ENCODE measurements at places on chromosomes 16 and 17. TPM values are rescaled to one million over a fixed set of nuclear protein-coding genes. Genes with fewer than 3 reads are reported as not detected.

DNA sequence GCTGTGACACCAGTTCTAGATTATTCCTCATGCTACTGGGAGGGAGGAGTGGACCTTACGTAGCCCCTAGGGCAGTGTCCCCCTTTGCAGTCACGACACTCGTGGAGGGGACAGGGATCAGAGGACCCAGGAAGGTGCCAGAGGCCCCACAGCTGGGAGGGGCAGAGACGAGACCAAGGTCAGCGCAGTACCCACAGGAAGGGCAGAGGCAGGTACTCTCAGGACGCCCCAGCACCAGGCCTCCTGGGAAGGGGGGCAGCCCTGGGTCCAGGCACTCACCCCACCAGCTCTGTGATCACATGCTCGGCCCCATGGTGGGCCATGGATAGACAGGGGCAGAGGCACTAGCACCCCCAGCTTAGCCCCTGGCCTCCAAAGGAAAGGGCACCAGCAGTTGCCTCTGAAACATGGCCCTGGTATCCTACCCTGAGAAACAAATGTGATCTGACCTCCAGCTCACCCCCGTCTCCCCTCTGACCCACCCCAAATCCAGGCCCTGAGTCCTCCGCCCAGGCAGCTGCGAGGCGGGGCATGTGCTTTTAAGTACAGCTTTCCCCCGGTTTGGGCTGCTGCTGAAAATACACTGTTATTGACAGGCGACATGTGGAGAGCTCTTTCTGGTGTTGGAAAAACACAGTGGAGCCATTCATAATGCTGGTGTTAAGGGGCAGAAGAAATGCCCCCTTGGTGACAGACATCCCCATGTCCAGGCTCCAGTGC is 361.9 kb downstream of the C16orf95 start:
- no peak for DNase-seq

GRCh38 chr17:27558842-27559505 is 72.0 kb upstream of the LGALS9 start:
- DNase-seq: no peak

DNA sequence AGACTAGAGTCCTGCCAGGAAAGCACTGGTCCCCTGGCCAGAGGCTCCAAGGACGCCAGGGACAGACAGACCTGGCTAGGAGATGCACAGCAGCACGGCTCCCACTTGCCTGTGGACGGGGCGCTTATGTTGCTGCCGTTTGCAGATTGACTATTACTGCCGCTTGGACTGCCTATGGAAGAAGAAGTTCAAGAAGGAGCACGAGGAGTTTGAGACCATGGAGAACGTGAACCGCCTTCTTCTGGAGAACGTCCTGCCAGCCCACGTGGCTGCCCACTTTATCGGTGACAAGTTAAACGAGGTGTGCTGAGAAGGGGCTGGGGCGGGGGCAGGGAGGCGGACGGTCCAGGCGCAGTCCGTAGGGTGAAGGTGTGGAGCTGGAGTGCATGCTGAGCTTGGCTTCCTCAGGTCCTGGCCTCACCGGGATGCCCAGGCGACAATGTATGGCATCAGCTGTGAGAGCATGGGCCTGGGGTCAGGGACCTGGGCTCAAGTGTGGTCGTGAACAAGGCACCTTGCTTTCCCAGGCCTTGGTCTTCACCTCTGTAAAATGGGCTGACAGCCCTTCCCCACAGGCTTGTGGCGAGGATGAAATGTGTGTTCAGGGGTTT is 45.6 kb downstream of the ADCY7 start:
- no peak for DNase-seq

GRCh38 chr17:81002409-81003361 is 11.0 kb downstream of the CHMP6 start:
- DNase-seq: peak; percentile 86

- no peak for DNase-seq
Observed at GRCh38 chr17:9517396-9517795, 58.2 kb downstream of the STX8 start.

Gene SERPINF2
- total RNA-seq: not detected

Gene KREMEN2
- total RNA-seq: 11.0 TPM

Data from H4 (cell line).